ENCODE measurements at places on chromosomes 7 and 10. TPM values are rescaled to one million over a fixed set of nuclear protein-coding genes. Genes with fewer than 3 reads are reported as not detected.

DNA sequence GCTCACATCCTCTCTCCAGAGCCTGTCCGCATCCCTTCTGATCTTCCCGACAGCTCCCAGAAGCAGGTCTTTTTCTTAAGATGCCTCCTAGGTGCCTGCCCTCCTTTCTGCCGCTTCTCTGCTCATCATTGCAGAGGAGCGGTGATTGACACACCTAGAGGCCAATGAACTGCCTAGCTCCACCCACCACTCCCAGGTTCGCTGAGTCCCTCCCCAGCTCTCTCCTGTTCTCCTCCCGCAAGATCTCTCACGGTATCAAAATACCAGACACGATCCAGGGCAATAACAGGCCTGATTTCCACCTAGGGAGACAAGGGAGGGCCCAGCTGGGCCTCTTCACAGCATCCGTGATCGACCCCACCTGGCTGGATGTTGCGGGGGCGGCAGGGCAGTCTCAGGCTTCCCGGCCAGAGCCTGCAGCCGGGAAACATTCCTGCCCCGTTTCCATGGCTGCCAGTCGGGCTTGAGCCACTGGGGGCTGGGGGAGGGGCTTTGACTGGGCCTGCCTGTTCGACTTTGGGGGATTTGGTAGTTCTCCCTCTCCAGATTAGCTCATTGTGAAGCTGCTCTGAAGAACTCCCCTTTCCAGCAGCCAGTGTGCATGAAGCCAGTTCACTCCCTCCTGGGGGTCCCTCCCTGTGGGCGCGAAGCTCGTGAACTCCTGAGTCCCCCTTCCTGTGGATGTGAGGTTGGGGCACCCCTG is 373.5 kb downstream of the RPS24 start:
- DNase-seq, result peak; percentile 75

DNA sequence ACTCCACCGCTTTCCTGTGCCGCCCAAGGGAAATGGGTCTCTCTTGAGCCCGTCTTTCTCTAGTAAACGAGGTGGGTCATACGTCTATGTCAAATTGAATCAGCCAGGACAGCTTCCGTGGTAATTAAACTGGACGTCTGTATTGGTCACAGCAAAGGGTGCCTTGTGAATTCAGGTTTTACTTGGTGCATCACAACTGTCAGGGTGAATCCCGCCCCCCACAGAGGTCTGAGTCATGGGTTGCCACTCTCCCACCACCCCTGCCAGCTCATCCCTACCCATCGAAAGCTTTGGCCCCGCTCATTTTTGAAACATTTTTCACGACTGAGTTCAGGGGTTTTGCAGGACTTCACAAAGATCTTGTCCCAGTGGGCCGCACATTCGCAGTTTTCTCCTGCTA is 8.0 kb upstream of the SP8 start:
- no peak for DNase-seq

GRCh38 chr7:154504918-154505317 is 452.7 kb downstream of the DPP6 start:
- DNase-seq, result no peak

DPP6 gene
- polyA plus RNA-seq, result not detected

PDE1C gene
- polyA plus RNA-seq, result not detected

Measured in CD4-positive, CD25-positive, alpha-beta regulatory T cell (primary cell).